SJCRH30 (cell line): ENCODE measurements at places on chromosomes 5 and 9. TPM values are rescaled to one million over a fixed set of nuclear protein-coding genes. Genes with fewer than 3 reads are reported as not detected.

DNA sequence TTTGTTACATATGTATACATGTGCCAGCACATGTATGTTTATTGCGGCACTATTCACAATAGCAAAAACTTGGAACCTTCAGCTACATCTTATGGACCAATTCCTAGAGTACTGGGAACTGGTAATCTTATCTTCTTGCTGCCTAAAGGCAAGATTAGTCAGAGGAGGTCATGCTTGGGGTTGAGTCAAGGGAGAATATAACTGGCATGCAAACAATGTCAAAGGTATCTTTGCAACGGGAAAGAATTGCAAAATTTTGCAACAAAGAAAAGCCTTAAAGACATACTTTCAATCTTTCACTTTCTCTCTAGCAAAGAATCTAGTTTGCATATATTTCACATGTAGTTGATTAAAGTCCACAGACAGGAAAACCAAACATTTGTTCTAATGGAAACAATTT, 145.2 kb downstream of the EDIL3 start:
- no peak overlapping the region for H3K27ac ChIP-seq
- H3K4me1 ChIP-seq, result peaks cover 11% of the 10 kb centered on the region
- no peak overlapping the region for H3K4me3 ChIP-seq
- DNase-seq, result no peak
- no peaks in the 10 kb centered on the region; the same call in 1 of the 2 replicates for H3K36me3 ChIP-seq

GRCh38 chr9:98862936-98863335, 55.5 kb downstream of the GALNT12 start:
- H3K4me1 ChIP-seq, result peaks cover 32% of the 10 kb centered on the region
- DNase-seq, result peak; percentile 47
- no peaks in the 10 kb centered on the region for H3K36me3 ChIP-seq
- H3K4me3 ChIP-seq, result no peak overlapping the region
- no peaks in the 10 kb centered on the region for H3K27me3 ChIP-seq

DNA sequence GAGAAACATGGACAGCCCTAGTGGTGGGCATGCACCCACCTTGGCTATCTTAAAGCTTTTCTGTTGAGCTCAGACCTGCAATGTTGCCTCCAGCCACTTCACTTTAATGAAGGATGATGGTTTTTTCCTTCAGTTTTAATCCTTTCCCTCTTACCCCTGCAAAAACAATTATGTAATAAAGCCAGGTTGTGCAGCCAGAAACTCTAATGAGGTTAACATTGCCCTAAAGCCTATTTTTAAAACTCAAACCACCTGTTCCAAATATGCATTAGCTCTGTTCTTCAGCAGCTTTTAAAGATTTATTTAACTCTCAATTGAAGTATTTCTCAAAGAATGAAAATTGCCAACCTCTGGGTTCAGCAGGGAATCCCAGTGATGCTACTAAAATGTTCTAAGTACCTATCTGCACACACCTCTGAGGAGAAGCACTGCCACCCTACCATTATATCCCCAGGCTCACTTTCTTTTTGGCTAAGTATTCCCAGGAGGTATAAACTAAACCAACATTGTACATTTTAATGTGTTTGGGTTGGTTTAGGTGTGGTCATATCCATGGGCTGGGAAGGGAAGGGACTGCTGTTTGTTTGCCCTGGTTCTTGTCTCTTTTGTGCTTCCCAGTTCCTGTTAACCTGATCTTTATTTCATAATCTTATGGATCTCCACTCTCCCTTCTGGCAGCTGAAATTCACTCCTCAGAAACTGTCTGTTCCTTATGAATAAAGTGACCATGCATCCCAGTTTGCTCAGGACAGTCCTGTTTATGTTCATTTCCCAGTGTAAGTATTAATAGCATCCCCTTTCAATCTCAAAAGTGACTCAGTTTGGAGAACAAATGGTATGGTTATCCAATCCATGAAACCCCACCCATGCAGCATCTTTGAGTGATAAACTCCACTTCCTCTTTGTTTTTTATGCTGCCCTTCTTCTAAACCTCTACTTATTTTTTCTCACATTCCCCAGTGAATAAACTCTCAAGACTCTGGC, 251.7 kb downstream of the RAB3C start:
- no peak overlapping the region for H3K27ac ChIP-seq
- no peaks in the 10 kb centered on the region for H3K27me3 ChIP-seq
- no peaks in the 10 kb centered on the region for H3K4me1 ChIP-seq

DNA sequence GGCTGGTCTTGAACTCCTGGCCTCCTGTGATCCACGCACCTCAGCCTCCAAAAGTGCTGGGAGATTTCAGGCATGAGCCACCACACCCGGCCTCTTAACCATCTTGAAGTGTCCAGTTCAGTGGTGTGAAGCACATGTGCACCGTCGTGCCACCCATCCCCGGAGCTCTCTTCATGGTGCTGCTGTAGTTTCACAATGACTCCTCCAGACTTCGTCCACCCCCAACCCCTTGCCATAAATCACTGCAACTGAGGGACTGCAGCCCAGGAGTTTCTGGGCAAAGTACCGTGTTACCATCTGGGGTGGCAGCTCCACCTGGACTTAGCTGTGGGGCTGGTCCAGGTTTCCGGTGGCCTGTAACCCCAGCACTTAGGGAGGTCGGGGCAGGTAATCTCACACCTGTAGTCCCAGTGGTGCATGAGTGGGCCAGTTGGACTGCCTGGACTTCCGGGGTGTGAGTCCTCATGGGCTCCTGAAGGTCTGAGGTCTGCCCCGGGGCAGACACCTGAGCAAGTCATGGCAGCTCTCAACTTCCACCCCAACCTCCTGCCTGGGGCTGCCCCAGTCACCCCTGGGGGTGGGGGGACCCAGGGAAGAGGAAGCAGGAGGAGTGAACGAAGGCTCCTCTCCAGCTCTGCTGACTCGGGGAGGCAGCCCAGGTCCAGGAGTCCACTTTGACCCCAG, 6.6 kb upstream of the N4BP3 start:
- H3K36me3 ChIP-seq, result no peaks in the 10 kb centered on the region
- no peaks in the 10 kb centered on the region for H3K27me3 ChIP-seq
- H3K4me3 ChIP-seq, result no peak overlapping the region
- no peak for DNase-seq
- no peak overlapping the region for H3K27ac ChIP-seq

- H3K36me3 ChIP-seq, result no peaks in the 10 kb centered on the region
- H3K4me1 ChIP-seq, result no peaks in the 10 kb centered on the region
- H3K27me3 ChIP-seq, result no peaks in the 10 kb centered on the region
- H3K4me3 ChIP-seq, result no peak overlapping the region
Measured at GRCh38 chr5:126178521-126178920, 244.7 kb upstream of the GRAMD2B start.

GRCh38 chr5:107389775-107390148, 281.0 kb downstream of the EFNA5 start:
- H3K4me1 ChIP-seq, result peaks cover 35% of the 10 kb centered on the region
- DNase-seq, result no peak
- H3K36me3 ChIP-seq, result peaks cover 4% of the 10 kb centered on the region; the same call in 1 of the 2 replicates
- H3K27me3 ChIP-seq, result no peaks in the 10 kb centered on the region

- no peak for DNase-seq
- no peak overlapping the region for H3K27ac ChIP-seq
- no peaks in the 10 kb centered on the region for H3K27me3 ChIP-seq
- H3K36me3 ChIP-seq, result no peaks in the 10 kb centered on the region
- no peak overlapping the region for H3K4me3 ChIP-seq
Measured at GRCh38 chr5:126674145-126674544, 73.4 kb downstream of the PHAX start.

NIPAL4 gene
- not detected in 2 replicates for total RNA-seq

GRCh38 chr9:135463140-135463539, 16.4 kb upstream of the PPP1R26 start:
- peaks cover 20% of the 10 kb centered on the region; the same call in 1 of the 2 replicates for H3K27me3 ChIP-seq
- peak; percentile 29 for DNase-seq
- H3K4me1 ChIP-seq, result peaks cover 12% of the 10 kb centered on the region
- H3K36me3 ChIP-seq, result no peaks in the 10 kb centered on the region
- H3K27ac ChIP-seq, result no peak overlapping the region

AIF1L gene
- total RNA-seq, result 0.53 and 1.0 TPM in 2 replicates

DNA sequence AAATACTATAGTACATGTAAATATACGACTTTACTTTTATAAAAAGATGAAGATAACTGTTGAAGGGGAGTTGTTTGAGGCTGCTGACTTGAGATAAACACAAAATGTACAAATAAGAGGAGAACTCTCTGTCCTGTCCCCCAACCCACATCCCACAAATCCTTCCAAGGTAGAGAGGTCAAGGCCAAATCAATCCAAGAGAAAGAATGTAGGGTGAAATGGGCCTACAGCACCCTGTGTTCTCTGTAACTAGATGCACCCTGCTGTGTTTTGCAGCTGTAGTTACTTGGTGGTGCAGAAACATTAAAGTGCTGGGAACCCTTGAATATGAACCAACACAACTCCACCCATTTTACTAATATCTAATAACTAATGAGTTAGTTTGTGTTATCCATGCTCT, 2.0 kb upstream of the LHFPL2 start:
- no peak overlapping the region for H3K27ac ChIP-seq
- no peak for DNase-seq
- no peaks in the 10 kb centered on the region for H3K27me3 ChIP-seq
- H3K4me1 ChIP-seq, result peaks cover 10% of the 10 kb centered on the region; the same call in 1 of the 2 replicates
- no peak overlapping the region for H3K4me3 ChIP-seq

DNA sequence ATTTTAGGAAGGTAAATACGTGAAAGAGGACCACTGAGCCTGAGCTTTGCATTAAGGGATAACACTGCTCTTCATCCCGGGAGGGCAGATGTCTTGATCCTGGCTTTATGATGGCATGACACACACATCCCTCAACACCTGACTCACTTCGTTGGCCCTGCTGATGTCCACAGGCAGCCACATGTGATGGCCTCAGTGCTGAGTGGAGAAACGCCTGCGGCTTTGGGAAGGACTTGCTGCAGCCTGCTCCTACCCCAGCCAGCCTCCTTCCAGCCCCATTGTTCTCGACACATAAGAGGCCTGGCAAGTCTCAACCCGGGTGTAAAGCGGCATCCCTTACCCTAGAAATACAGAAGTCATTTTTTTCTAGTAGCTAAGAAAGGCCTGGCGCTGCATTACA, 169.0 kb downstream of the SYK start:
- H3K36me3 ChIP-seq, result no peaks in the 10 kb centered on the region
- H3K27ac ChIP-seq, result no peak overlapping the region
- DNase-seq, result no peak
- H3K27me3 ChIP-seq, result peaks cover 4% of the 10 kb centered on the region

- no peak overlapping the region for H3K4me3 ChIP-seq
- no peaks in the 10 kb centered on the region for H3K27me3 ChIP-seq
- no peaks in the 10 kb centered on the region for H3K4me1 ChIP-seq
Measured at GRCh38 chr5:31408814-31409213, 123.1 kb downstream of the DROSHA start.

GRCh38 chr5:142901476-142902185, 131.5 kb downstream of the ARHGAP26 start:
- H3K36me3 ChIP-seq, result no peaks in the 10 kb centered on the region
- H3K27me3 ChIP-seq, result no peaks in the 10 kb centered on the region
- H3K4me3 ChIP-seq, result no peak overlapping the region
- H3K4me1 ChIP-seq, result peaks cover 23% of the 10 kb centered on the region
- H3K27ac ChIP-seq, result no peak overlapping the region

DNA sequence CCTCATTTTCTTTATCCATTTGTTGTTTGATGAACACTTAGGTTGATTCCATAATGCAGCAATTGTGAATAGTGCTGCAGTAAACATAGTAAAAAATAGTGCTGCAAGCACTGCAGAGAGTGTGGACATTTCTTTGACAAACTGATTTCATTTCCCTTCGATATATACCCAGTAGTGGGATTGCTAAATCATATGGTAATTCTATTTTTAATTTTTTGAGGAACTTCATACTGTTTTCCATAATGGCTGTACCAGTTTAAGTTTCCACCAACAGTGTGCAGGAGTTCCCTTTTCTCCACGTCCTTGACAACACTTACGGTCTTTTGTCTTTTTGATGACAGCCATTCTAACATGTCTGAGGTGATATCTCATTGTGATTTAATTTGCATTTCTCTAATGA, 138.2 kb upstream of the PLPPR1 start:
- no peaks in the 10 kb centered on the region for H3K27me3 ChIP-seq
- H3K36me3 ChIP-seq, result no peaks in the 10 kb centered on the region
- no peak for DNase-seq
- no peak overlapping the region for H3K4me3 ChIP-seq

GCNT1 gene
- total RNA-seq, result 10.1 and 14.0 TPM in 2 replicates

DNA sequence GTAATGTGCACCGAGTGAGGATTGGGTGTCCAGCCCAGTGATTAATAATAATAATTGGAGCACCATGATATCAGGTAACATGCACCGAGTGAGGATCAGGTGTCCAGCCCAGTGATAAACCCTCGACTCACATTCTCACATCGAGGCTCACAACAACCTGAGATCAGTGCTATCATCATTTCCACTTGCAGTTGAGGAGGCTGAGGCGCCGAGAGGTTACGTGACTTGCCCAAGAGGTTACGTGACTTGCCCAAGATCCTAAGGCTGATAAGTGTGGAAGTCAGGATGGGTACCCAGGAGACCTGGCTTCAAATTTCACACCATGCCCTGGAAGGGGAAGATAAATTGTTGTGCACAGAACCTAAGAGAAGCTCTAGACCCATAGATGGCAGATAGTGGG, 189.4 kb downstream of the MED10 start:
- no peak overlapping the region for H3K27ac ChIP-seq
- H3K36me3 ChIP-seq, result no peaks in the 10 kb centered on the region
- H3K4me1 ChIP-seq, result no peaks in the 10 kb centered on the region
- H3K4me3 ChIP-seq, result no peak overlapping the region
- no peaks in the 10 kb centered on the region for H3K27me3 ChIP-seq

GRCh38 chr5:32428426-32428825, 16.1 kb downstream of the ZFR start:
- DNase-seq, result no peak
- H3K36me3 ChIP-seq, result peaks cover 62% of the 10 kb centered on the region
- H3K27me3 ChIP-seq, result no peaks in the 10 kb centered on the region
- no peaks in the 10 kb centered on the region for H3K4me1 ChIP-seq
- no peak overlapping the region for H3K27ac ChIP-seq
- H3K4me3 ChIP-seq, result no peak overlapping the region
